ENCODE measurements at places on chromosomes 3 and 15.

DNA sequence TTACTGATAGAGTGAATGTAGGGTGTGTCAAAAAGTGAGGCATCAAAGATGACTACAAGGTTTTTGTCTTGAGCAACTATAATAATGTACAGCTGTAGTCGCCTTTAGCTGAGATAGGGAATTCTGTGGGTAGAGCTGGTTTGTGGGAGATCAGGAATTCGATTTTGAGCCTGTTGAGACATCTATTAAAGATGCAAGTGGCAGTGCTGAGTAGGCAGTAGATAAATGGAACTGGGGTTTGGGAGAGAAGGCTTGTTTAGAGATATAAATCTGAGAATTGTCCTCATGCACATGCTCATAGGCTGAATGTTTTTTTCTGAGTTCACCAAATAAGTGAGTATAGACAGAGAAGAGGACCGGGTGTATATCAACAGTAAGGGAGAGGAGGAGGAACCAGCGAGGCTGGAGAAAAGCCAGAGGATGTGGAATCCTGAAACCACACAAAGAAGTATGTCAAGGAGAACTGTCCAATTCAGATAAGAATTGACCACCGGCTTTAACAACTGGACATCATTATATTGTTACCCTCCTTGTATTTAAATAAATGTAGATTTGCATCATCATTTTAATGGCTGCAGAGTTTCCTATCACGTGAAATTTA is 146.0 kb upstream of the TNIK start:
- no peak for DNase-seq

GRCh38 chr3:156160647-156161046 is 40.3 kb downstream of the KCNAB1 start:
- no peak for DNase-seq

DNA sequence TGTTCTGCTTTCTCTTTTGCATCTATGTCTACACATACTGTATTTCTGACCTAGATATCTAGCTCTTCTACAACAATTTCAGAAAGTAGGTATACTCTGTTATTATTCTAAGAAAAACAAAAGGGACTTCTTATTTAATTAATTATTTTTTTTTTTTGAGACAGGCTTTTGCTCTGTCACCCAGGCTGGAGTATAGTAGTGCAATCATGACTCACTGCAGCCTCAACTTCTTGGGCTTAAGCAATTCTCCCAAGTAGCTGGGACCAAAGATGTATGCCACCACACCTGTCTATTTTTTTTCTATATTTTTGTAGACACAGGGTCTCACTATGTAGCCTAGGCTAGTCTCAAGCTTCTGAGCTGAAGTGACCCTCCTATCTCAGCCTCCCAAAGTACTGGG is 130.6 kb downstream of the MBNL1 start:
- peak; percentile 24 for DNase-seq

- DNase-seq: no peak
Measured at GRCh38 chr3:125108833-125109535, 53.2 kb upstream of the HEG1 start.

DNA sequence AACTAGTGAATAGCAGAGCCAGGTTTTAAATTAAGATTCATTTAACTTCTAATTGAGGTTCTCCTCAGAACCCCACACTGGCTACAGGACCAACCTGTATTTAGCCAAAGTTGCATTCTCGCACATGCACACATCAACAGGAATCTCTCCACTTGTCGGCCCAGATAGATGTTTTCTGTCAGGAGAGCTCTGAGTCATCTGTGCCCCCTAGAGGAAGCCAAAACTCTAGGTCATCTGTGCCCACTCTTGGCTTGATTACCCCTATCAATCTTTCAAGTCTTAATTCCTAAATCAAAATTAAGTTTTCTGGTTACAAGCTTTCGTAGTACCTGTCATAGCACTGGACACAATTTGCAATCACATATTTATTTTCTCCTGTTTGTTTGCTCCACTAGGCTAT is 104.9 kb upstream of the EOMES start:
- no peak for DNase-seq

DNA sequence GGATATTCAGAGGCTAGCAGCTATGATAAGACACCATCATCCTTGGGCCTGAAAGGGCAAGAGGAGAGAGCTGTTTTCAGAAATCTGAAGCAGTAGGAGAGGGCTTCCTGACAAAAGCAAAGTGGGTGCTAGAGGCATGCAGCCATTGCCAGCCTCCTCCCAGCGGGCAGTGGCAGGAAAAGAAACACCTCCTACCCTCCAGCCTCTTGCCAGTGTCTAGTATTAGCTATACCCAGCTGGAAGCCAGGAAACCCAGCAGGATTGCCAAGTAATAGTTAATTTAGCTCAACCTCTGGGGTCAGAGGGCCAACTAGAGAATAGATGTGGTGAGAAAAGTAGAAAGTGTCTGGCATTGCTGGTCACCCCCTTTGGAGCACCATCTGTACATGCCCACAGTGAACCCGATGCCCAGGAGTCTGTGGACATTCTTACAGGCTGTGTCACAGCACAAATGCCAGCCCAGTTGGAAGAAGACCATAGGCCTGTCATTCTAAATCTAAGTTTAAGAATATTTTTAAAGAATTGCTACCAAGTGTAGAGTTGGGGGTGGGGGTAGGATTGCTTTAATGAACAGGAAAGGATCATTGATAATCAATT is 85.3 kb downstream of the HCN4 start:
- no peak for DNase-seq

DNA sequence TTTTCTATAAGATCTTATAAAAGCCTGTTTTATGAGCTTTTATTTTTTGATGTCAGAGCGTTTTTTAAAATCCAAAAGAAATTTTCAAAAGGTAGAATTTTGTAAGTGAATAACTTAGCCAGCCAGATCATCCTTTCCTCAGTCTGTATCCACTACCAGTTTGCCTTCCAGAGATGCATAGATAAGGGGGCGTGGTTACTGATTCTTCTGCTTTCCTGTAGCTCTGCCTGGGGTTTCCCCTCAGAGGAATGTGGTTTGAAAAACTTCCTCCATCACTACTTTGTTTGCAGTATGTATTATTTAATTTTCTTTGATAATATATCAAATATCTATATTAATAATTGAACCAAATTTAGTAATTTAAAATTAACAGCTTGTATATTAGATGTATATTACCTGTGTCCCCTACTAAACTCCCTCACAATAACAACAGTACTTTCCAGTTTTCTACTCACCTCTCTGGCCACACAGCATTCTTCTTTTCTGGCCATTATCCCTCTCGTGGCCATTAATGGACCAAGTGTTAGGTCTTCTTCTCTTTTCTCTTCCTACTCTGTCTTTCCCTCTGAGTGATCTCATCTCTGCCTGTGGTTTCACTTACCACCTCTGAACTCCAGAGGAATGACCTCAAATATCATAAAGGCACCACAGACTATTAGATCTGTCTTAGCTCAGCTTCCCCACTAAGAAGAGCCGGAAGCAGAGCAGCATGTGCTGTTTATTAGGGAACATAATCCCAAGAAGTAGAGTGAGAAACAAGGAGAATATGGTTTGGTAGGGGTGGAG is 239.7 kb downstream of the UBE2E2 start:
- no peak for DNase-seq

DNA sequence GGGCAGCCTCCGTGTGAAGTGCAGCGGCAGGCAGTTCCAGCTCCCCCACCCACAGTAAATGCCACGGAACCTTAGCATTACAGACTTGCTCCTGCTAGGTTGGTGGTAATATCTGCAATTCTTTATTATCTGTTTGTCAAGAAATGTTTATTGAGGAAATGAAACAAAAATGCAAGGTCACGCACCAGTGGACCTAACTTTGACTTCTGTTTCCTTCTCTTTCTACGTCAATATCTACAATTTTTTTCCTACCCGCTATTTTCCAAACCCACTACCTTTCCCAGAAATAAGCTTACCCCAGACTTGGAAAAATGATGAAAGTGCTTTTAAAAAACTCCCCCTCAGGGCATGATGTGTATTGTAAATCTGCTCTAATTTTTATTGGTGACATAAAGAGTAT is 18.9 kb downstream of the ILDR1 start:
- DNase-seq: no peak

DNA sequence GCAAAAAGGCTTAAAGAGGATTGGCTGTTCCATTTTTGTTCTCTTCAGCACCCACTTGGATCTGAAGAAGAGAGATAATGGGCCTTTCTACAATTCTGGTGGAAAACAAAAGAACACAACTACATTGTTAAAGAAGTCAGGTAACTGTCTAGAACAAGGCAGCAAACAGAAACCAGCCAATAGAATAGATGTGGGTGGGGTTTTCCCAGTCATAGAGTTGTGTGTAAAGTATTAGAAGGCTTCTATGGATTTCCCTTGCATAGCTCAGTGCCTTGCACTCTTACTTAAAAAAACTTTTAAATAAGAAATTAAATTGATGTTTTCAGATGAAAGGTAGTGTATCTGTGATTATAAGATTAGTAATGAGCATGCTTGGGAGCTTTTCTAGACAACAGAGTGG is 462.7 kb upstream of the ATP11B start:
- DNase-seq: no peak

DNA sequence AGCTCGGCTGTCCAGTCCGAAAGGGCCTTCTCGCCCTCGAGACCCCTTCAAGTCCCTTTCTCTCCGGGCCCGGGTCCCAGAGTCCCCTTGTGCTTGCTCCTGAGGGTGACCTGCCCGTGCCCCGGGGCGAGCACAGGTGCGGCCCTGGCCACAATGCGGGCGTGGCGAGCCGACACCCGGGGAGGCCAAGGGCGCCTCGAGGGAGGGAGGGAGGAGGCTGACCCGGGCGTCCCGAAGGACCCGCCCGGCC is 810 bp upstream of the MEF2A start:
- no peak for DNase-seq

DNA sequence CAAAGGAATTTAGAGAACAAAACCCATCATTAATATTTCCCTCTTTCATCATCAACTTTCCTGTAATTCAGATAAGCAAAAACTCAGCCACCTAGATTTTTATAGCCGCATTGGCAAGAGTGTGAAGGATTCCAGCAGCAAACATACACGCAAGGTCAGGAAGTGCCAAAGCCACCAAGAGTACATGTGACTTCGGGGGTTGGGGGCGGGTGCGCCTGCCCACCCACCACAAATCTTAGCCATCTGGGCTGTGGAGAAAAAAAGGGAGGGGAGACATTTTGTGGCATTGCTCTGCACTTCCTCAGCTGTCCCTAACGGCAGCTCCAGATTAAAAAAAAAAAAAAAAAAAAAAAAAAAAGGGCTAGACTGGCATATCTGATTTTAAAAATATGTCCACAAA is 148.4 kb downstream of the TNIK start:
- no peak for DNase-seq

DNA sequence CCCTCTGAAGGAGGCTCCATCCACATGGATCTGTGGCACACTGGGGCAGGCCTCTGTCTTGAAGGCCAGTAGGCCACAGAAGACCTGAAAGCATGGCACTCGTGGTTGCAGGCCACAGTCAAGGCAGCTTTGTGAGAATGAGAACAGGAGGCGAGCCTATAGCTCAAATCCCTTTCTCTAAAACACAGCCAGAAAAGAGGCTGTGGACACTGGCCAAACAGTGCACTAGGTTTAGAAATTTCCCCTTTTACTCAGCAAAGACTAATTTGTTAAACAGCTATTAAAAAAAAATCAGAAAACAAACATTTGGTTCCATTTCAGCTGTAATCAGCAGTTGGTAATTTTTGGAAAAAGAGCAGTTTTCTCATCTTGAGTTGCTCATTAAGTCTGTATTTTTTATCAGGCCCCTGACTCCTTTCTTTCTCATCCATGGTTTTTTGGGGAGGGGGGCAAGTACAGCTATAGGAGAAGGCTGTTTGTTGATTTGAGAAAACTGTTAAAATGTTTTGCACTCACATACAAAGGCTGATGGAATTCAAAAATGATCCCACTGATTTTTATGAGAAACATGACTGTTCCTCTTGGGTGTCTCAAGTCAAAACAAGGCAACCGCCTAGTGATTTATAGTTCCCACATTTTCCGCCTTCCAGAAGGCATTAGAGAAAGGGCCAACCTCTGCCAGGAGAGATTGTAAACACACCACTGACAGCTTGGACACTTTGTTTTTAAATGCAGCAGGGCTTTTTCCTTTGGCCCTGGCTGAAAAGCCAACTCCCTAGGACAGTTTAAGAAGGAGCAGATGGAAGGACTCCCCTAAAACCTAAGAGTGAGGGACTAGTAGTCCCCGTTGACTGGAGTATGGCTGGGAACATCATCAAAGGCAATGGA is 28.1 kb downstream of the PARP16 start:
- no peak for DNase-seq

DNA sequence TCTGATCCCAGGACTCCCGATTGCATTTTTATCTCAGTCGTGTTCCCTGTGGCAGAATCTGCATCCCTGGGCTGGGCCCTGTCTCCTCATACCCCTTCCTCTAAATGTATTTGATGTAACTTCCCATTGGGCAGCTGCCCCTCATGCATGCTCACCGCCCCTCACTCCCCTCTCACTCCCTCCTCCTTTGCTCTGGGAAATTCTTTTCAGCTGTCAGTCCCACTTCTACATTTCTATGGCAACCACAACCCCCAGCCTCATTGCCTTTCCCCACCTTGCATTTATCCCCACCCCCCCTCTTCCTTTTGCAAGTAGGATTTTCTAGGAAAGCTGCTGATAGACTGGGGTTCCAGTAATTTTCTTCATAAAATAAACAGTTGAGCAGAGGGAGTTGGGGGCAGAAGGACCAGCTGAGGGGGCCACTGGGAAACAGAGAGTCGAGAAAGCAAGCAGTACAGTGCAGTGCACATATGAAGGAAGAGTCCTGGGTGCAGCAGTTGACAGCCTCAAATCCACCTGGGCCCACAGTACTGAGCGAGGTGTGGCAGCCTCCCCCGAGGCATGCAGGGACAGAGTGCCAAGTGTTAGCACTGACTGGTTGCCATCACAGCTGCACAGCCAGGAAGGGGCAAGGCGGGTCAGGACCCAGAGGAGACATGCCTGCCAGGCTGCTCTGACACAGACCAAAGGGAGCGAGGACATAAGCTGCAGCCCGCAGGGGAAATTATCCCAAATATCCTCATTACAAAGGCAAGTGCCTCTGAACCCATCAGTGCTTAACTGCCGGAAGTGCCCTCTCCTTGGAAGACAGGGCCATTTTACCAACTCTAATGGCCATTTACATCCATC is 476.3 kb downstream of the EPHB1 start:
- DNase-seq: no peak

- DNase-seq: no peak
Measured at GRCh38 chr3:110575702-110576101, 495.9 kb upstream of the NECTIN3 start.

GRCh38 chr3:184777566-184778356 is 34.2 kb upstream of the VPS8 start:
- peak; percentile 83 for DNase-seq

DNA sequence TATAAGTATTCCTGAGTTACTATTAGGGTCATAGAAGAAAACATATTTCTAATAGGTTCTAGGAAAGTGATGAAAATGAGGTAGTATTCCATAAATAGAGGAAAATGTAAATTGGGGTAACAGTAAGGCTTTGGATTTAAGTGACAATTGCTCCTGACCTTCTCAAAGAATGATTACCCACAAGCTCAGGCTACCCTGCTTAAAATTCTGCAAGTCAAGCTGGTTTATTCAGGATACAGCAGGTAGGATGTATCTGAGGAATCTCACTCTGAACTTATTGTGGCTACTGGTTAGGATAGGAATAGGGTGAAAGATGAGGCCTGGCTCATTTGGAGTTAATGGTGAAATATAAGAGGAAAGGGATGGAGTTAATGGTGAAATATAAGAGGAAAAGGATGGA is 67.7 kb downstream of the CD200R1L start:
- no peak for DNase-seq

GRCh38 chr3:7309641-7310102 is 448.8 kb downstream of the GRM7 start:
- no peak for DNase-seq

GRCh38 chr3:194941360-194941955 is 255.8 kb downstream of the FAM43A start:
- no peak for DNase-seq

GRCh38 chr3:8879347-8879944 is 83.8 kb downstream of the RAD18 start:
- no peak for DNase-seq
